ENCODE measurements at places on chromosomes 12 and 14.

DNA sequence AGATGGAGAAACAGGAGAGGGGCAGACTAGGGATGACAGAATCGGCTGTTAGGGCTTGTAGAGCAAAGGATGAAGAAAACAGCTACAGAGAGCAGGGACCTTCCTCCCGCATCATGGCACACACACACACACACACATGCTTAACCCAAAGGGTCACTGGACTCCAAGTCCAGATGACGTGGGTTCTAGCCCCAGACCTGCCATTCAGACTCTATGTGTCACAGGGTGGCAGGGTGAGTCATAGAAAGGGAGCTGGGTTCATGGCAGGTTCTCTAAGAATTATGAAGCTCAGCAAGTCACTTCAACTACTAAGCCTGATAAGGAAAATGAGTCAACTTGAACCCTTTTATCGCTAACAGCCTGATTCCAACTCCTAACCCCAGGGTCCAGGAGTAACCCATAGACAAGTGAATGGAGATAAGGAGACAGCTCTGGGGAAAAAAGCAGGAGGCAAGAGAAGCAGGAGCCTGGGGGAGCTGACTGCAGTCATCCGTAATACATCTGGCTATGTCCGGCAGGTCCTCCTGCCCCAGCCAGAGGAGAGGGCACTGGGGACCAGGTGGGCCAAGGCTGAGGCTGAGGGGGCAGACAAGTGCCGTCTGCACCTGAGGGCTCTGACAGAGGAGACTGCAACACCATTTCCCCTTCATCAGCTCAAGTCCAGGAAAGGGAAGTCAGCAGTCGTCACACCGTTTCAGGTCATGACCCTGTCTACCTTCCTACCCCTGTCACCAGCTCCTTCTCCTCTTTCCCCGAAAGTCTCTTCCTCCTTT, 3.6 kb upstream of the TNFRSF1A start:
- no peak for DNase-seq

GRCh38 chr12:120762086-120762485, 36.5 kb downstream of the ACADS start:
- DNase-seq, result no peak

GRCh38 chr12:49187184-49187583, 1.7 kb downstream of the TUBA1A start:
- DNase-seq, result no peak

DNA sequence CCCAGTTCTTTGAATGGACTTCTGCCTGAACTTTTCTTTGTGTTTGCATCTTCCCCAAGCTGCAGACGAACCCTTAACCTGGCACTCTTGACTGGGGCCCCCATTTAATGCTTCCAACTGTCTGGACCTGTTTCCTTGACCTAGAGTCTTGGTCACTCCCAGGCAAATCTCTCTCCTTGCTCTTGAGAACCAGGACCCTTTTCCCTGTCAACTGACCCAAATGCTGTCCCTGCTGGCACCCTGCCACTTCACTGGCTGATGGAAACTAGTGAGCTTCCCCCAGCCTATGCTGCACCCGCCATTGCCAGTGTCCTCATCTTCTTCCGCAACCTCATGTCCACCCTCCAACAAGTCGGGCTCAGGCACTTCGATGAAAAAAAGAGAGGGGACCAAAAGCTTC, 79.5 kb downstream of the PRIMA1 start:
- DNase-seq, result no peak

Data from activated naive CD4-positive, alpha-beta T cell (primary cell).